Activated naive CD4-positive, alpha-beta T cell treated with anti-CD3 and anti-CD28 coated beads, Interleukin-2, amount 50 U/mL, for 72 hours (primary cell): ENCODE measurements at places on chromosomes 1 and 21. TPM values are rescaled to one million over a fixed set of nuclear protein-coding genes. Genes with fewer than 3 reads are reported as not detected.

ZSCAN20 gene
- 4.8 TPM for total RNA-seq

CENPS gene
- 8.6 TPM for total RNA-seq

NHLH1 gene
- total RNA-seq: 0.68 TPM

SH2D5 gene
- 0.66 TPM for total RNA-seq

ATP6V1G3 gene
- total RNA-seq: 0.56 TPM

RUNX3 gene
- total RNA-seq: 119 TPM

TMEM82 gene
- total RNA-seq: not detected

NECTIN4 gene
- total RNA-seq: 0.16 TPM

WDR47 gene
- 11.5 TPM for total RNA-seq

SGIP1 gene
- total RNA-seq: not detected
